ENCODE measurements at places on chromosomes 4 and X.

DNA sequence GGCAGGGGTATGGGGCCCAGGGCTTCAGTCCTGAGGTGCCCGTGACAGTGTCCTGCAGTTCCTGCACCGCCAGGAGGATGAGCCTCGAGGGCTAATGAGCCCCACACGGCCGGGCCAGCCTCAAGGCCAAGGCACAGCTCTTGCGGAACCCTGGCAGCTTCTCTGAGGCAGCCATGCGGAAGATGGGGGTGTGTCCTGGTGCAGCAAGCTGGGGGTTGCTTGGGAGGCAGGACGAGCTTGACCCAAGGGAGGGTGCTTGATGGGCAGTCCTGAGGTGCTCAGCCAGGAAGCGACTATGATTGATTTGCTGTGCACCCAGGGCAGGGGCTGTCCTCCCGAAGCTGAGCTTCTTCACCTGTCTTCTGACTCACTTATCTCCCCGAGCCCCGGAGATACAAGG lies 9.1 kb upstream of the FGFR3 start:
- DNase-seq, result no peak

DNA sequence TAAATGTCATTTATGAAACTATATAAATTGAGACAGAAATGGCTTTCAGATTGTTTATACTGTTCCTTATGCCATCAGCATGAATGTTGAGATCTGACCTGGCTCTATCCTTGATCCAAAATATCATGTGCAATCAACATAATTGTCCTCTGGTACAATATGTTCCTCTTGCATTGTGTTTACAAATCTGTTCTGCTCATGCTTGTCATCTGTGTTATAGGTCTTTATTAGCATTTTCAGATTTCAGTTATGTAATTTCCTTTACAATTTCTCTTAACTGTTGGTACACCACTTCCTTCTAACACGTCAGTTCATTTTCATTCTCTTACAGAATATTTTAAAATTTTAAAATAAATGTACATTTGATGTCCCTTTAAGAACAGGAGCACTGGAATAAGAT lies 1.6 kb downstream of the HPGD start:
- DNase-seq, result no peak

- DNase-seq, result no peak
Measured at GRCh38 chrX:117610806-117611205, 505.8 kb downstream of the KLHL13 start.

DNA sequence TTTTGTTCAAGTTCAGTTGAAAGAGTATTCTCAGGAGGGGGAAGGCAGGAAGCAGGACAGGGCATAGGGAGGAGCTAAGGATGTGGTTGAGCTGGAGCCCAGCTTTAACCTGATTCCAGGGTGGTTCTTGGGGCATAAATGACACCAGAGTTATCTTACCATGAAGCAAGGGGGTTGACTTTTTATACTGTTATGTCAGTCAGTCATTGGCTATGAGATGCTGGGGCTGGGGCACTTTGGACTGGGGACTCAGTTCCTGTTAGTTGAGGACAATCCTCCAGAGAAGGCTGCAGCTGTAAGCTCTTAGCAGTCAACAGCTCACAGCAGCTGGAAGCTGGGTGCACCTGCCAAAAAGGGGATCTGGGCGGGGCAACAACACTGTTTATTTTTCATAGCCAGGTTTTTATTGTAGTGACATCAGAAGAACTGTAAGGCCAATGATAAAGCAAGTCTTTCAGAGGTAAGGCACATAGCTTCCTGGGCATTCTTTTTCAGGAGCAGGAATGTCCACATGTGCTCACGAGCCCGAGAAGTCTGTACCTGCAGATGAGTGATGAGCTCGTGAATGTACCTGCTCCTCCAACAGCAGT lies 78.5 kb downstream of the MID1IP1 start:
- no peak for DNase-seq

- DNase-seq, result no peak
Measured at GRCh38 chr4:138445098-138445497, 202.9 kb upstream of the SLC7A11 start.

- no peak for DNase-seq
Measured at GRCh38 chr4:47752214-47752613, 85.7 kb downstream of the CORIN start.

DNA sequence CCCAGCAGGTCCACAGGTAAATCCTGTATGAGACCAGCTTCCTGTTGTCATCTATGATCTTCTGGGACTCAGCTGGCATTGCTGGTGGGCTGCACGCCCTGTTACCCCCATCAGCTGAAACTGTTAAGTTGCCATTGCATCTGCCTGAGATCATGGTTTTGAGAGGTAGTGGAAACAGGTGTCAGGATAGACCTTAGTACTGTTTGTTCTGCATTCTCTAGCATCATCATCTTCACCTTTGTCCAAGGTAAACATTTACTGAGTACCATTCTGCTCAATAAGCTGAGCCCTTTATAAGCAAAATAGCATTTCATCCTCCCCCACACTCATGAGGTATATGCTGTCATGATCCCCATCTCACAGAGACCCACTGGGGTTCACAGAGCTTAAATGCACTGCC lies 42.9 kb upstream of the PROM1 start:
- no peak for DNase-seq

DNA sequence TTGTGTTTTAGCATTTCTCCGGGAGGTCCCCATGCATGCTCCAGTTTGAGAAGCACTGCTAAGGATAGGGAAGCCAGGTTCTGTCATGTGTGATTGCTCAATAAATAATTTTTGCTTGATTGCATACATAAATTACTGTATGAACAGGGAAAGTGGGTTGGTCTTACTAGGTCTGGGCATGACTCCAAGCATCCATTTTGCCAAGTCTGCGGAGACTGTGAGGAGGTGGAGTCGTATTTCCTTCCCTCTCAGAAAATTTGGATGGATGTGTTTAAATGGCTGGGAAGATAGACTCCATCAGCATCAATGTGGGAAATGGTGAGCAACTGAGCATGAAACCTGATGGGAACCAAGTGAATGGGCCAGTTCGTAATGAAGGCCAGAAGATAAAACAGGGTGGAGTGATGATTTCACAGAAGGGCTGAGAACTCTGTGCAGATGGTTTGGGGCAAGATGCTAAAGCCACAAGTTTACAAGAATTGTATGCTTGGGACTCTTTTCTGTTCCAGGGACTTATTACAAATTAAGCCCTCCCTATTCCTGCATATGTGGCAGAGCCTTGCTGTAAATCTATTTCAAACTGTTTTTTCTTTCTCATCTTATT lies 84.1 kb downstream of the NHS start:
- DNase-seq, result no peak

- DNase-seq, result no peak
Measured at GRCh38 chr4:17510582-17510981, 1.3 kb downstream of the QDPR start.

GRCh38 chrX:19739683-19740082 lies 147.7 kb downstream of the SH3KBP1 start:
- peak; percentile 38 for DNase-seq

DNA sequence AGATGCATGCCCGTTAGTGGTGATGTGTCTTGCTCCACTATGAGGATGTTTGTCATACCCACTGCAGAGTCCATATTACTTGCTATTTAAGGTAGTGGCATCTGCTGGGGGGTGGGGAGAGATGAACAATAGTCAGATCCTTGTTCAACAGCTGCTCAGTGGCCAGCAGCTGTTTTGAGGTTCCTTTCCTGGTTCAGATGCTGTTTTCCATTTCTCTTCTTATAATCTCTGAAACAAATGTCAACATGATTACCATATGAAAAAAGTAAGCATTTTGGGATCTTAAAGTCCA lies 1567.9 kb upstream of the TENM3 start:
- DNase-seq, result no peak

GRCh38 chr4:16867827-16868226 lies 30.6 kb downstream of the LDB2 start:
- DNase-seq, result no peak

- peak; percentile 30 for DNase-seq
Measured at GRCh38 chr4:76377911-76378310, 43.0 kb downstream of the CCDC158 start.

GRCh38 chrX:24100713-24101112 lies 46.0 kb downstream of the EIF2S3 start:
- no peak for DNase-seq

DNA sequence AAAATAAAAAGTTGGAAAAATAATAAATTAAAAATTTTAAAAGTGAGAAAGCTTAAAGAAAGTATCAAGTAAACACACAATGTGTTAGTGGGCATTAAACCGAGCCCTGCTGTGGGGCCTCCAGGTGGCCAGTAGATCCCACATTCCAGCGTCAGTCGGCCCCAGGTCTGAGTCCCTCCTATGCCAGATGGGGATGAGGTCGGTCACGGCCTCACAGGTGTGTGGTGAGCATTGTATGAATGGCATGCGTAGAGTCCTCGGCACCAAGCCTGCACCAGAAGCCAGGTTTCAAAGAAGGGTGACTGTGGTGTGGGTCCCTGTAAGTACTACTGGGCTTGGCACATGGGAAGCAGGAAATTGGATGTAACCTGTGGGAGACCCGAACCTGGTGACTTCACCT lies 75.6 kb upstream of the MSX1 start:
- DNase-seq, result no peak

GRCh38 chr4:168830777-168831512 lies 179.1 kb downstream of the CBR4 start:
- DNase-seq, result no peak

DNA sequence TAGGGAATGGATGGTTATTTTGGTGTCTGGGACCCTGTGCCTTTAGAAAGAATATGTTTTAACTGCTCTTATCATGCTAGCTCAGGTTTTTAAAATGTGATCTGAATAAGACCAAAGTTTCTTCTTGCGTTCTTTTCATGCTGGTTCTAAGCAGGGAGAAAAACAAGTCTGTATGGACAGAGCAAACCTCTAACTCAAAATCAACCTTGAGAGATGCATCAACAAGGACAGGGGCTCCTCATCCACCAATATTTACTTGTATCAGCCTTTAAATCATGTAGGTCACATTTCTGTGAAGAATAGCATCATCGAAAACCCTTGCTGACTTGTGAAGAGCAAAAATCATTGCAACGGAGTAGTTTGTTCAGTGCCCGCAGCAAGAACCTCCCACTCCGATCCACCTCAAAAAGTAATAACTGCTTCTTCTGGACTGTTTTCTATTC lies 1.2 kb downstream of the ATP10D start:
- DNase-seq, result no peak

GRCh38 chrX:52378870-52379269 lies 10.0 kb downstream of the XAGE2 start:
- no peak for DNase-seq

DNA sequence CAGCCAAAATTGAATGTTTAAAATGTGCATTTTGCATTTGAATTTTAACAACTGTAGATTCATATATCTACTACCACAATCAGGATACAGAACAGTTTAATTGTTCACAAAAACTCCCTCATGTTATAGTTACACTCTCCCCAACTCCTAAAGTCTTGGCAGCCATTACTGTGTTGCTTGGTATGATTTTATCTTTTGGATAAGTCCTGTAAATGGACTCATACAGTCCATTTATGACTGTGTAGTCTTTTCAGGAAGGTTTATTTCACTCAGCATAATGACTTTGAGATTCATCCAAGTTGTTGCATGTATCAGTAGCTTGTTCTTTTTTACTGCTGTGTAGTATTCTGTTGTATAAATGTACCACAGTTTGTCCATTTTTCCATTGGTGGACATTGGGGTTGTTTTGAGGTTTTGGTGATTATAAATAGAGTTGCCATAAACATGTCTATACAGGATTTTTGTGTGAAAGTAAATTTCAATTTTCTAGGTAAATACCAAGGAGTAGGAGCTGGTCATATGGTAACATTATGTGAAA lies 9.9 kb downstream of the FAM193A start:
- no peak for DNase-seq

DNA sequence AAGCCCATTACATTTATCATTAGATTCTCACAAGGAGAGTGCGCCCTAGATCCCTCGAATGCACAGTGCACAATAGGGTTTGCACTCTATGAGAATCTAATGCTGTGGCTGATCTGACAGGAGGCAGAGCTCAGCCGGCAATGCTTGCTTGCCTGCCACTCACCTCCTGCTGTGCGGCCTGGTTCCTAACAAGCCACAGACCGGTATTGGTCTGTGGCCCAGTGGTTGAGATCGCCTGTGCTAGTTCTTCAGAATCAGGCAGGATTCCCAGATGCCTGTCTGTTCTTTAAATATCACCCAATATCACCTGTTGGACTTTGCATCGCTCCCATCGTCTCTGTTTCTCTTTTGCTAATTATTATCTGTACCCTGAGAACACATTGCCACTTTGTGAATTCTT lies 14.0 kb downstream of the DSPP start:
- DNase-seq, result no peak

GRCh38 chr4:139457318-139457717 lies 3.4 kb downstream of the RAB33B start:
- DNase-seq, result no peak

GRCh38 chr4:105225500-105225899 lies 78.8 kb downstream of the TET2 start:
- no peak for DNase-seq

DNA sequence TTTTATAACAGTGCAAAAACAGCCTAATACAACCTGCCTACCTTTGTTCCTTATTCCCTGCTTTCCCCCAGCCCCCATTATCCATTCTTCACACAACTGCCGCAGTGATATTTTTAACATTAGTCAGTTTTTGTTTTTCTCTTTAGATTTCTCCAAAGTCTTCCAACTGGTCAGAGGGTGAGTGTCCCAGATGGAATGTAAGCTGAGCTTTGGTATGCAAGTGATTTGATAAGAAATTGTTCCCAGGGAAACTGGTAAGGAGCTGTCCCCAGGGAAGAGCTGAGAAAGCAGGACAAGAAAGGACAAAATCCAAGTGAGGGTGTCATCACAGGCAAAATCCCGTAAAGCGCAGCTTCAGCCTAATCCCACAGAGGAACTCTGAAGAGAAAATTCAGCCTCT lies 475.5 kb upstream of the ADGRL3 start:
- DNase-seq, result no peak

GRCh38 chr4:74527049-74527448 lies 82.1 kb downstream of the AREG start:
- no peak for DNase-seq

DNA sequence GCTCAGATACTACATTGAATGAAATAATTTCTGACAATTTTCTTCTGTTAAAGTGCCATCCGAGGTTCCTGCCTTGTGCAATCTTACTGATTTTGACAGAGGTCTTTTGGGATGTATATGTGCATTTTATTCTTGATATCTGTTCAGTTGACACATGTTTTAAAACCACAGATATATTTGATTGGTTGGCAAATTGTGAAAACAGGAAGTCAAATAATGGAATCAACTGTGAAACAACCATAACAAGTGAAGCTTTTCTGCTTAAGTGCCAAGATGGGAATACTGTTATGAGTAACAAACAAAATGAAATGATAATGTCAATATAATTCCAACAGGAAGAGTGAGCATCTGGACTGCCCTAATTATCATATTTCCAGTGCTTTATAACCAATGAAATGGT lies 84.9 kb upstream of the TET2 start:
- DNase-seq, result no peak

DNA sequence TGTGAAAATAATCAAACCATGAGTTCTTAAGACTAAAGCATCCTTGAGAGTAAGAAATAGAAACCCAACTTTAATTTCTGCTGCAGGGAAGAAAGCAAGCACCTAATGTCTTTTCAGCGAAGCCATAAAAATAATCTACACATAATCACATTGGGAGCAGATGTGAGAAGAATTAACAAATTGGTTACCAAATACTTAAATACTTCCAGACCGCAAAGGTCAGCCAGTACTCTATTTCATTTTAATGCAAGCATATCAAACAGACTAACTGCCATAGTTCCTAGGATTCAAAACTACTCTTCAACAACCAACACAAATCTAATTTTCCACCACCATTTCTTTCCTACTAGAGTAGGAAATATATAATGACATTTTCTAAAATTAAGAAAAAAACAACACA lies 144.8 kb upstream of the SLIT2 start:
- no peak for DNase-seq

Data from activated naive CD4-positive, alpha-beta T cell treated with anti-CD3 and anti-CD28 coated beads, Interleukin-2, amount 50 U/mL, for 16 hours (primary cell).